NCI-H345 (cell line): ENCODE measurements at places on chromosomes 12 and 14.

- DNase-seq, result no peak
These were observed 4.9 kb downstream of the CFAP73 start for GRCh38 chr12:113154351-113154973.

DNA sequence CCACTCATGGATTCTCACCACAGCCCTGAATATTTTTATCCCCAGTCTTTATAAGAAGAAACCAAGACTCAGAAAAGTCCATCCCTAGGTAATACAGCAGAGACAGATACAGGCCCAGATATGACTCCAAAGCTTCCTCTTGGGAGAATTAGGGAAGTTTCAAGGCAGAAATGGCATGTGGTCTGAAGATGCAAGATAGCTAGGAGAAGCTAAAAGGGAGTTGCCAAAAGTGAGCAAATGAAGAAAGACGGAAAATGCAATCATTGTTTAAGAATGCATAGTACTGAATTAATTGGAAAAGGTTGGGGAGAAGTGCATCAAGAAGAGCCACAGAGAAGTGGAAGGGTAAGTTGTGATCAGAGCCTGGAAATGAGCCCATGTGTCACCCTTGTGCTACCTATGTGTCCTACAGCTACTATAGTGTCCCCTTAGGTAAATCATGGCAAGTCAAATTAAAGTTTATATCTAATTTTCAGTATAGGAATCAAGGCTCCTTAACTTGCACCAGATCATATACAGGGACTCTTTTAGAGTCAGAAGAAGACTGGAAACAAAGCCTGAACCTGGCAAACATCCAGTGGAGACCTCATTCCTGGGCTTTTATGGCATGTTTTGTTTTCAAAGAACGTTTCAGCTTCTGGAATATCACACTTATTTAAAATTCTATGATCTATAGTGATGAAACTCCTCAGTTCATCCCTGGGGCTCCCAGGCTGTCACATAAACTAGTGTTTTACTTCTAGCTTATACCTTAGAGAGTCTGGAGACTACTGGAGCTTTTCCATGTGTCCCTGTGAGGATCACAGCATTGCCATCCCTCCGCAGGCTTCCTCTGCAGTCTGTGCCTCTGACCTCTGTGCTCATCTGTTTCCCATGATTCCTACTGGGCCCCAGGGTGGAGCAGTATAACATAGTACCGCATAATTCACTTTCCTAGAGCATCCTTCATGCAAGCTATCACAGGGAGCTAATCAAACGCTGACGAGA, 189.0 kb upstream of the CDKN3 start:
- DNase-seq, result no peak

GRCh38 chr12:14171106-14171505, 189.7 kb upstream of the GRIN2B start:
- no peak for DNase-seq

DNA sequence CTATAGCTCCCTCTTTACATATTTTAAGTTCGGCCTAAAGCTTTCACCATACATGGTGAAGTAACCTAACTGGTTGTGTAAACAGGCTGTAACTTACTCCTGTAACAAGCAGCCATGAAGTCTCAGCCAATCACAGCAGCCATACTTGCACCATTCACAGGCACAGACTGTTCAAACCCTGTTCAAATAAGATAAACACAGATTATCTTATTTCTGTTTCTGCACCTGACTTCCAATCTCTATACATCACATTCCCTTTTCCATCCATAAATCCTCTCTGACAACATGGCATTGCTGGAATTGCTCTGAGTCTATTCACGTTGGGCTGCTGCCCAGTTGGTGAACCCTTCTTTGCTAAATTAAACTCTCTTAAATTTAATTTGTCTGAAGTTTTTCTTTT, 34.5 kb upstream of the ARID2 start:
- no peak for DNase-seq

DNA sequence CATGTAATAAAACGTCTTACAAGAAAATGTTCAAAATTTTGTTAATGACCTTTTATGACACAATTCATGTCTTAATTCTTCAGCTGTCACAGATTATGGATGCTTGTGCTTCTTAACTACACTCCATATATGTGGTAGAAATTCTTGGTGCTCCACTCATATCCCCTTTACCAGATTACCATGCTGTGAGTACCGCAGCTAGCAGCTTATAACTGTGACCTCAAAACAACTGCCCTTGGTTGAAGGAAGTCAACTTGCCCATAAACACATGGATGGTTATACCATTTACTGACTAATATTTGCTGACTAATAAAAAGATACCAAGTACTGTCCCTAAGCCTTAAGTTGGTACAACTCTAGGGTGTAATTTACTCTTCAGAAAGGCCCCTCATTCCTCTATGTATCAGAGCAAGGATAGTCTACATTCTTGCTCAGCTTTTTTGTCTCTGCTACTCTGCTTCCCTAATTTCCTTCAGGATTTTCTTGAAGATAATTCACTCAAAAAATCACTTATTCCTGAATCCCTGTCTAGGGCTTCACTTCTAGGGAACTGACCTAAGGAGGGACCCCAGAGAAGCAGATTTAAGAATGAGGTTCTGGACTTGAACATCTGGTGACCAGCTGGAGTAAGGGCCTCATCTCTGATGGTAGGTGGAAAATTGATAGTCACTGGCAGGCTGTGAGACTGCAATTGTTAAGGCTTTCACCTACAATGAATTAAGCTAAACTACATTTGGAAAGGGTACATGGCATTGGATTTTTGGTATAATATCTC, 152.3 kb downstream of the SLC6A15 start:
- no peak for DNase-seq

GRCh38 chr14:60878536-60878935, 102.3 kb downstream of the TRMT5 start:
- no peak for DNase-seq

DNA sequence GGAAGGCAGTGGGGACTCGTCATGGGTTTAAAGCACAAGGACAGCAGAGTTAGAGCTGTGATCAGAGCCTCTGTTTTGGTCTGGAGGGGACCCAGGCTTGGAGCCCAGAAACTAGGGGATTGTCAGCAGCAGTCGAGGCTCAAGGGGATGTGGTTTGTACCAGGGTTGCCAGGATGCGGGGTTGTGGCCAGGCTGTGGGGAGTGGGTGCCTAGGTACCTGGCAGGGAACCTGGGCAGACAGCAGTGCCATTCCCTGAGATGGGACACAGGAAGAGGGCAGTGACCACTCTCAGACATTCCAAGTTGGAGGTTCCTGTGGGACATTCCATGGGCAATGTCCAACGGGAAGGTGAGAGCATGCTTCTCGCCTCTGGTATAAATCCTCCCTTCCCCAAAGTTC, 222.3 kb downstream of the SLC41A2 start:
- no peak for DNase-seq

DNA sequence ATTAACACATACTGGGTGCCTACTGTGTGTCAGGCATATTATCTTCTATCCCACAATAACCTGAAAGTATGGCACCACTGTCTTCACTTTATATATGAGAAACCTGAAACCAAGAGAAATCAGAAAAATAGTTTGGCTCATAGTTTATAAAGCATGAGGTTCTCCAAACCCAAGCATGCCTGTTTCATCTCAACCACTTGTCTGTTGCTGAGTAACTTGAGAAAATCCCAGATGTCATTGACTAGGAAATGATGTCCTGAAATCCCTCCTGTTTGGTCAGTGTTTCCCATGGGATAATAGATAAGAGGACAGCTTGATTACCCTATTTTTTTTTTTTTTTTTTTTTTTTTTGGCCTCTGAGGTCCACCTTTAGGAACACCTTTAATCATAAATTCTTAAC, 2.6 kb upstream of the IFNG-AS1 start:
- no peak for DNase-seq

- DNase-seq, result no peak
These were observed 153.7 kb downstream of the ZFP36L1 start for GRCh38 chr14:68639000-68639757.

GRCh38 chr12:54300732-54301427, at the start of gene NFE2:
NFE2 (minus strand) TSS chr12:54301015; CDS start chr12:54295248, 5,767 bp downstream.
- DNase-seq, result peak; percentile 43

DNA sequence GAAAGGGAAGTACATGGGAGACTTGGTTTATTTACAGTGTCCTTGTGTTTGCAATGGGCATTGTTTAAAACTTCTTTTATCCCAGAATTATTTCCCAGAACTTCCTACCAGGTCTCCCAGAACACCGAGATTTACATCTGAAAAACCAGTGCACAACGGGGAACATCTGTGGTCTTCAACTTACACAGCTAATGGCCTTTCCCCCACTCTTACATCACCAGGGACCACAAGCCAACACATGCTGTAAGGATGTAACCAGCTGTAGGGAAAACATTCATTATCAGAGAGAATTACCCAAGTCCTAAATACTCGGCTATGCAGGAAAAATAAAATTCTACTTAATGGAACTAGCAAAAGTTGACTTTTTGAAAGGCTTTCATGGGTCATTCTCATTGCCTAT, 267.6 kb downstream of the DUSP6 start:
- DNase-seq, result no peak

- DNase-seq, result no peak
These were observed 888 bp upstream of the EEA1 start for GRCh38 chr12:92929983-92930382.

- DNase-seq, result no peak
These were observed 74.6 kb downstream of the BRMS1L start for GRCh38 chr14:35900741-35901140.

- DNase-seq, result no peak
These were observed 8.5 kb downstream of the VCPKMT start for GRCh38 chr14:50107850-50108249.

DNA sequence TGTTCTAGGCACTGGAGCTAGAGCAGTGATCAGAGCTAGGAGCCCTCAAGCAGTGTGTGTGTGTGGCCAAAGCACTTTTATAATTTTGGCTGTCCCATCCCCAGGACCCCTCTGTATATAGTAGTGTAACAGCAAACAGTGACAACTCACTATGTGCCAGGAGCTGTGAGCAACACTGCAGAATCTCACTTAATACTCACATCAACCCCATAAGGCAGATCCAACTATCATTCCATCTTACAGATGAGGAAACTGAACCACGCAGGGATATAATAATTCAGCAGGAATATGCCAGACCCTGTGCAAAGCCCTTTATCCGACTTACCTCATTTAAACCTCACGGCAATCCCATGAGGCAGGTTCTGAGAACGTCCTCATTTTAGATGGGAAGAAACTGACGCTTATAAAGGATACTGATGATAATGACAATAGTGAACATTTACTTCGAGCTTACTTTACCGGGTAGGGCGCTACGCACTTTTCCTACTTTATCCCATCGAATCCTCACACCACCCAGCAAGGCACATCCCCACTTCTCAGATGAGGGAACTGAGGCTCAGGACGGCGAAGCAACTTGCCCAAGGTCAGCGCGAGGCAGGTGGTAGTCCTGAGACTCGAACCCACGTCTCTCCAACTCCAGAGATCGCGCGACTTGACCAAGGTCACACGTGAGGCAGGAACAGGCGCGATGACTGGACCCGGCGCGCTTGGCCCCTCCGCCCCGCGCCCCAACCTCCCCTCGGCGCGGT, 687 bp downstream of the RAB35 start:
- peak; percentile 22 for DNase-seq

GRCh38 chr12:11171969-11172675, 1.1 kb downstream of the SMIM10L1 start:
- DNase-seq, result peak; percentile 9

DNA sequence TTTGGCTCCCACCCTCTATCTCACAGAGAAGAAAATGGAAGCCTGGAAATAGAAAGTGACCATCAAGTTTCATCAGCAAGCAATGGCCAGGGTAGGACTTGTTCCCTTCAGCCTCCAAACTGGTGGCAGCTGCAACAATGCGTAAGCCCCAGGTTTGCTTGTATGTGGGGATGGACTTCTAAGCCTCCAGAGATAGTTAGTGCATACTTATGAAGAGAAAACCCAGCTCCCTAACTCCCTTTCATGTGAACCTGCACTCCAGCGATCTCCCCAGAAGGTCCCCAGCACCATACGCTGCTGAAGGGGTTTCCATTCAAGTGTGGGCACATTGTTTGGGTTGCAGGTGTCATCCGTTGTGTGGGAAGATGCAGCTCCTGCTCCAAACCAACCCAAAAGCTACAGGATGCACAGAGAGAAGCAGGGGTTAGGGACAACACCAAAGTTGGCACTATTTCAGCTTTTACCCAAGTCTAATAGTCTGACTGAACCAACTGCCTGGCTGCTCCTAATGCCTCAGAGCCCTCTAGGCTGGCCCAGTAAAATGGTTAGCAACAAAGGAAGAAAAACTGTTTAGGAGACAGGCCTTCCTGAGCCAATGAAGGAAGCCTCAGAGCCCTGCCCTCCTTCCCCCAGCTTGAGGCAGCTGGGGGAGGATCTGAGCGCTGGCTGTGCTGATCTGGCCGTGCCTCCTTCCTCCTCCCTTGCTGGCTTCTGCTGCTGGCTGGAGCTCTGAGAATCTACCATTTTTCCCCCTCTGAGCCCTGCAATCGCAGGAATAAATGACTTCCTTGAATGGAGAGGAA, 12.3 kb downstream of the ZFP36L1 start:
- no peak for DNase-seq

DNA sequence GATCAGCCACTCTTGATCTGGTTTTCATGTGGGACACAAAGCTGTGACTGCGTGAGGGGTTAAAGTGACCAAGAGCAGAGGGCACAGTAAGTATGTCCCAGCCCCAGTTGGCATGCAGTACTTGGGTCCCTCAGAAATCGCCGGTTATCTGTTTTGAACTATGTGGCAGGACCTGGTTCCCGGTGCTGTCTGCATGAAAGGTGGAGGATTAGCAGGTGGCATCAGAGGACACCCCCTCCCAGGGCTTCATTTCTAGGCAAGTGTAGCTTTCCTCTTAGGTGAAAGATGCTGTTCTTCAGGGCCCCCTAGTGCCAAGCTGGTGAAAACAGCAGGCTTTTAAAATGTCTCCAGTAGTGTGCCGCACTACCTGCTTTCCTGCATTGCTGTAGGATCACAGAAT, 57.1 kb downstream of the ATG14 start:
- DNase-seq, result peak; percentile 74

DNA sequence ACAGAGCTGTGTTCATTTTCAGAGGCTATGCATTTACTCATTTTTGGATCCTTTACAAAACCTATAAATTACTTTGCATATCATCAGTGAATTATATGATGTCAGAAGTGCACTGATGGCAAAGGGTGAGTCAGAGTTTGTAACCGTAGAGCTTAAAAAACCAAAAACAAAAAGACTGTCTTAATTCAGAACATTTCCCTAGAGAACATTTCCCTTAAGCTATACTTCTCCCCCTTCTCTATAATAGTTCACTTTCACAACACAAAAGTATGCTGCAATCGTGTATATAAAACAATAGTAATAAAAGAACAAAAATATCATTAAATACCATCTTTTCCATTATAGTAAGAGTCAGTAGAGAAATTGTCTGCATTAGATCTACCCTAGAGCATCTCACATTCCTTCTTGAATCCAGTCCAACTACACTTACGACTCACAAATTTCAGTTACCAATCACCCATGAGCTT, 934.9 kb downstream of the LRFN5 start:
- no peak for DNase-seq

- DNase-seq, result no peak
These were observed 18.2 kb downstream of the CINP start for GRCh38 chr14:102344485-102344884.

GRCh38 chr12:54128416-54128815, 60.4 kb downstream of the SMUG1 start:
- no peak for DNase-seq

DNA sequence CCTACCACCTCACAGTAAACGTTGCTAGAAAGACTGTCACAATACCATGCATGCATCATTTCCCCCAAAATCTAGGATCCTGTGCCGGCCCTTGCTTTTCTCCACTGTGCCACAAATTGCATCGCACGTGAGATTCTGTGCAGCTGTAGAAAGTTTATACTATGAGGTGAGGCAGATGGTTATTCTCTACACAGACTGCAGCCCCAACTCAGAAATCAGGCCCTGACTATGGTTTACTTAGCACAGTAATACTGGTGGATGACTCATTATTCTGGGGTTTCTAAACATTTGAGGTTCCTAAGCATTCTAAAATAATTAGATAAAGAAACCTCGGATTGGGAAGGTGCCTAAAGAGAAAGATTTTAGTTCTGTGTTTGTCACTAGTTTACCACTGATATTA, 163.8 kb upstream of the CCDC198 start:
- no peak for DNase-seq
